ENCODE measurements at places on chromosomes 6 and 20. TPM values are rescaled to one million over a fixed set of nuclear protein-coding genes. Genes with fewer than 3 reads are reported as not detected.

DNA sequence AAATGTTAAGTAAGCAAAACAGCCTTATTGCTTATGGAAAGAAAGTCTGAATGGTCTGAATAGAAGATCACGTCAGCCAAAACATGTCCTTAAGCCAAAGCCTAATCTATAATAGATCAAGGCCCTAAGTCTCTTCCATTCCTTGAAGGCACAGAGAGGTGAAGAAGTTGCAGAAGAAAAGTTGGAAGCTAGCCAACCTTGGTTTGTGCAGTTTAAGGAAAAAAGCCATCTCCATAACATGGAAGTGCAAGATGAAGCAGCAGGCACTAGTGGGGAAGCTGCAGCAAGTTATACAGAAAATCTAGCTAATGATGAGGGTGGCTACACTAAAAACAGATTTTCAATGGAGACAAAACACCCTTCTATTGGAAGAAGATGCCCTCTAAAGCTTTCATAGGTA is 29.1 kb downstream of the LRRN4 start:
- DNase-seq = no peak

GRCh38 chr20:57638173-57638894 is 18.1 kb upstream of the ZBP1 start:
- peak; percentile 71 for DNase-seq

DNA sequence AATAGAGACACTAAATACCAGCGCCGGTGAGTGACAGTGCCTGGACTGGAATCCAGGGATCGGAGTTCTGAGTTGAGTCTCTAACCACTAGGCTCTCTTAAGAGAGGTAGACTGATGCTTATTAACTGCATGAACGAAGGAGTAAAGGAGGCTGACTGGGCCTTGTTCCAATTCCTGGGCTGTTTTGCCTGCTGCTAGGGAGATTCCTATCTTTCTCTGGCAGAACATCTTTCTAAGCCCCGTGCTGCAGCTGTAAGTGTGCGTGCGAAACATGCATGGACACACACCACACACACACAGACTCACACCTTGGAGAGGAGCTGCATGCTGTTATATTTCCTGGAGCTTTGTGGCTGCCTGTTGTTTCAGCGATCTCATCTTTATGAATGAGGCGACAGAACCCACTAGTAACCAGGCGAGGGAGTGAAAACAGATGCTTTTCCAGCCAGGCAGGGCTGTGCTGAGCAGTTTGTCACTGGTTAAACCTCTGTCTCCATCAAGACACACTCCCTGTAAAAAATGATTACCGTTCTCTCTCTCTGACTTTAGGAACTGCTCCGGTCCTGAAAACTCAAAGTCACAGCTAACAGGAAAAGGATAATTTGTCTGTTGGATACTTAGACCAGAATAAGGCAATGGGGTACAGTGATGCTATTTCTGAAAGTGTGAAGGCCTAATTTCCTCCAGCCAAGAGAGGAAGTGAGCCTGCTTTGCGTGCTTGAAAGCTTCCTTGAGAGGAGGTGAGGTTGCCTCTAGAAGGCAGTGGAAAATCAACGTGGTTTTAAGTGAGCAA is 157.4 kb upstream of the ZNF217 start:
- peak; percentile 99 for DNase-seq

GRCh38 chr6:46626228-46626909 is 26.2 kb downstream of the CYP39A1 start:
- peak; percentile 29 for DNase-seq

DNA sequence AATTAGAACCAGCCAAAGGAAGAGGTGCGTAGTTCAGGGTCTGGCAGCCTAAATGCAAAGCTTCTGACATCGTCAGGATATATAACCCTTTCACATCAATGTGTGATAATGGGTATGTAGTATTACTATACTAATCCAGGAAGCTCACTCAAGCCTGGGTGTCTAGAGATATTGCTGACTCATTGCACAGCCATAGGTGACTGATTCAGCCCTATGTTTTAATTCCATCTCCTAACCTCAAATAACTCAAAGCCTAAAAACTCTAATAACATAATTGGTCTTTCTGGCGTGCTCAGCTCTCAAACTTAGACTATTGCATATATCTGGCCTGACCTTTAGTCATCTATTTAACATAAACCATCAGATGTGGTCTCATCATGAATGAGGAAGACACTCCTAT is 658.4 kb downstream of the TBC1D32 start:
- DNase-seq = no peak

DNA sequence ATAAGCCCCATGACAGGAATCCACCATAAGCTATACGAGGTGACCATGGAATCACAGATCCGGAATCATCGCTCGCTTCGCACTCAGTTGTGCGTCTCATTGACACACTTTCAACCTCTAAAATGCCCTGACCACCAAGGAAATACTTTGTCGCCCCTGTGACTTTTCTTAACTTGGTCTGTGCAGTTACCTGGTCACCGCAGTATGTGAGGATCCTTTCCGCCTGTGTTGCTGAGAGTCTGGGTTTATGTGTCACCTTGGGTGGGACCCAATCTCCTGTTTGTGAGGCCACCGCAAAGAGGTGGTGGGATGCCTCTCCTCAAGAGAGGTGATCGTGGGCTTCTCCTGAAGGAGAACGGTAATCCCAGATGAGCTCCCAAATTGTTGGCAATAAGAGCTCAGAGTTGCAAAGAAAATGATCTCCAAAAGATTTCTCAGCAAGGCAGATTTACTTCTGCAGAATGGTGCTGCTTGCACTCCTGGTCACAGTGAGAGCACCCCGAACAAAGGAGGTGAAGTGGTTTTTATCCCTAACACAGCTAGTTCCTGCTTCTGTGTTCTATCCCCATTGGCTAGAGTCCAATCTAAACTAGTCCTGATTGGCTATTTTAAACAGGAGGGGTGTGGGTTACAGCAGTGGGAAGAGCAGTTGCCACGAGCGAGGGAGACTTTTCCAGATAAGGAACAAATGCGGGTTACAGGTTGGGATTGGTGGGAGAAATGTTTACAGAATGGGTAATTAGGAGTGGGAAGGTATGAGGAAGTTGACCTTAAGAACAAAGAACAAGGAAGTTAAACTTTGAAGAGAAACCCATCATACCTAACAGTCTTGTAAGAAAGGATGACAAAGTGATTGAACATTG is 9.1 kb upstream of the ZNFX1 start:
- no peak for DNase-seq

DNA sequence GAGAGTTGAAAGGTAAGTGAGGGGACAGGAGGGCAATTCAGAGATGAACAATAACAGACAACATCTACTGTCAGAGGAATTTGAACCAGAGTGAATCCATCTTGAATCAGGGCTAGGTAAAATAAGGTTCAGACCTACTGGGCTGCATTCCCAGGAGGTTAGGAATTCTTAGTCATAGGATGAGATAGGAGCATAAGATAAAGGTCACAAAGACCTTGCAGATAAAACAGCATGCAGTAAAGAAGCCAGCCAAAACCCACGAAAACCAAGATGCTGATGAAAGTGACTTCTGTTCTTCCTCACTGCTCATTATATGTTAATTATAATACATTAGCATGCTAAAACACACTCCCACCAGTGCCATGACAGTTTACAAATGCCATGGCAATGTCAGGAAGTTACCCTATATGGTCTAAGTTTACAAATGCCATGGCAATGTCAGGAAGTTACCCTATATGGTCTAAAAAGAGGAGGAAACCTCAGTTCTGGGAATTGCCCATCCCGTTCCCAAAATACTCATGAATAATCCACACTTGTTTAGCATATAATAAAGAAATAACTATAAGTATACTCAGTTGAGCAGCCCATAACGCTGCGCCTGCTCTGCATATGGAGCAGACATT is 248.5 kb downstream of the HAO1 start:
- peak; percentile 39 for DNase-seq

Gene TMEM239
- not detected for total RNA-seq

DNA sequence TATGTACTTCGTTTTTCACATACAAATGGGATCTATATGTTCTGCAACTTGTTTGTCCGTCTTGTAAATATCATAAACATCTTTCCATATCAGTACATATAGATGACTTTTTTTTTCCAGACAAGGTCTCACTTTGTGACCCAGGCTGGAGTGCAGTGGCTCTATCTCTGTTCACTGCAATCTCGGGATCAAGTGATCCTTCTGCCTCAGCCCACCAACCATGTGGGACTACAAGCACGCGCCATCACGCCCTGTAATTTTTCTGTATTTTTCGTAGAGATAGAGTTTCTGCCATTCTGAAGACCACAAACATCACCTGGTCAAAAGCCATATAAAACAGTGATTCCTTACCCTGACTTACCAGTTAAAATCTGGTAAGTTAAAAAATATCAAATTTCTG is 37.7 kb upstream of the SYNCRIP start:
- DNase-seq = no peak

- no peak for DNase-seq
These were observed 6.3 kb downstream of the YWHAB start for GRCh38 chr20:44891826-44892225.

Gene TRIM40
- total RNA-seq = not detected

DNA sequence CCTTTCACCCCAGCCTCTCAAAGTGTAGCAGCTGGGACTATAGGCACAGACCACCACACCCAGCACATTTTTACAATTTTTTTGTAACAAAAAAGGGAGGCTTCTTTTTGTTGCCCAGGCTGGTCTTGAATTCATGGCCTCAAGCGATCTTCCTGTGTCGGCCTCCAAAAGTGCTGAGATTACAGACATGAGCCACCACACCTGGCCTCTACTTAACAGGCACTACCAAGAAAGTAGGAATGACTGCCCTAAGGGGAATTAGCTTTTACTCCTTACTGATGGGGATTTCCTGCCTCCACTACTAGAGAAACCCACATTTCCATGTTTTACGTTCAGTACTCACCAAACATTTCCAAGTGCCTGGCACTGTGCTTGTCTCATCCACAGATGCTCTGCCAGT is 109.6 kb downstream of the CARMIL1 start:
- DNase-seq = peak; percentile 13

GRCh38 chr6:105384004-105384403 is 18.9 kb downstream of the PREP start:
- no peak for DNase-seq

Gene DSP
- total RNA-seq = under 0.01 TPM

GRCh38 chr6:143522039-143522600 is 10.6 kb upstream of the FUCA2 start:
- DNase-seq = no peak

Gene SYS1
- total RNA-seq = 29.2 TPM

GRCh38 chr6:46380152-46380807 is 111.0 kb downstream of the RCAN2 start:
- DNase-seq = no peak

Gene PNPLA1
- not detected for total RNA-seq

Gene CST5
- total RNA-seq = not detected

- no peak for DNase-seq
These were observed 137.2 kb downstream of the BACH2 start for GRCh38 chr6:90159452-90159851.

- peak; percentile 94 for DNase-seq
These were observed 105.0 kb downstream of the MRPL14 start for GRCh38 chr6:44022296-44022661.

- no peak for DNase-seq
These were observed 210.4 kb upstream of the PHACTR1 start for GRCh38 chr6:12506159-12506558.

DNA sequence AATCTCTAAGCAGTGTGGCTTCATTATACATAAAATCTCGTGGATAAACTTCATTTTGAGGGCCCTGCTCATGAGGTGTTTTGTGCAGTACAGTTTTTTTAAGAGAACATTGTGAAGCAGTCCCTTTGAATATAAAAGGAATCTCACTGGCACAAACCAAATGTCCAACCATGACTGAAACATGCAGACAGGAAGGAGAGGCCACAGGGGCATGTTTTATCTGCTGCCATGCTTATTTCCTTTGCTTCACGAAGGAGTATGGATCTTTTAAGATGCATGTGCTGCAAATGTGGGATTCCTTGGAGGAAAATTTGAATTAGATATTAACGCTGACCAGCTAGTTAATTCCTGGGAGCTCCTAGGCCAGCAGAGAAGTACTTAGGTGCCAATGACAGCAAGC is 192.3 kb downstream of the DST start:
- DNase-seq = no peak

DNA sequence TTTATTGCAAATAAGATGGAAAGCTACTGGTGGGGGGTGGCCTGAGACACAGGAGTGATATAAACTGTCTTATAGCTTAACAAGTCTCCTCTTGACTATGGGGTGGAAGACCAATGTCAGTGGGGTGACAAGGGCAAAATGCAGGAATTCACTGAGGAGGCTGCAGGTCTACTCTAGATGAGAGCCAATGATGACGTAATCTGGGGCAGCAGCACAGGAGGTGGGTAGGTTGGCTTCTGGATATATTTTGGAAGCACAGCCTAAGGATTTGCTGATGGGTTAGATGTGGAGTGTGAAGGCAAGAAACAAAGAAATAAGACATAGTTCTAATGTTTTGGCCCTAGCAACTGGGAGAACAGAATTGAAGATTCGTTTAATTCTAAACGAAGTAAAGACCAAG is 253.2 kb downstream of the PTPRT start:
- no peak for DNase-seq

- DNase-seq = peak; percentile 9
These were observed 283.9 kb downstream of the TBC1D7 start for GRCh38 chr6:13044390-13044789.

GRCh38 chr20:63699466-63700198 is 3.2 kb downstream of the TNFRSF6B start:
- no peak for DNase-seq

Gene C4B
- total RNA-seq = 0.72 TPM

DNA sequence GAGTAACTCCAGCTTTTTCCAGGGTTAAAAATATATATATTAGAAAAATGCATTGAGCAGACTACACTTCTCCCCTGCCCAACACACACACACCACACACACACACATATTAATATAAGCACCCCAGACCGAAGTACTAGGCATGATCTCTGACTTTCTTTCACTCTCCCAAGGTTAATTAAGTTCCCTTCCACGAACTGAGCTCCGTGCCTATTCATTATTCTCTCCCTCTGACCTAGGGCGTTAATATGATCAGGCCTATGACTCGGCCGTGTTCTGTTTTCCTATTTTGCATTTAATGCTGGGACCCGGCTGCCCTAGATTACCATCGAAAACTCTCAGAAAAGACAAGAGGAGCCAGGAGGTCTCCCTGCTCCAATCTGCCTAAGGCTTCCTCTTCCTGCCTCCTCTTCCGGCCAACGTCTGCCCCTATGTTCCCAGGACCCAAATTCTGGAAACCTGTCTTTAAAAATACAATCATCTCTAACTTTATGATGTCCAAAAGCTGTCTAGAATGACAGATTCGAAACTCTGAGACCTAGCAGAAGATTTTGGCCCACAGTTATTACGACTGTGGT is 6.1 kb upstream of the POU3F2 start:
- DNase-seq = no peak

DNA sequence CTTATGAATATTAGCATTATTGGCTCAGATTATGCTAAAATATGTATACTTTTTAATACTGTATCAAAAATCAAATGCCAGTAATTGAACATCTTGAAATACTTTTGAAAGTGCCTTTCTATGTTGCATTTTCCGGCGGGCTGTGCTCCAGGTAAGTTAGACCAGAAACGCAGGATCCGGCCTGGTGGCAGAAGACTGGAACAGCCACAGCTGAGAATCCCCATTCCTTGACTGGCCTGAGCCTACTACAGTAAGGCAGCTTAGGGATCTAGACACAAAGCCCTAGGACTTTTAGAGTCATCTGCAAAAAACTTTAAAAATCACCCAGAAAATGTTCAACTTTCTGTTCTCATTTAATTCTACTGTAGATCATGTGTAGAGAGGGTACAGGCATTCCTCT is 138.8 kb upstream of the C6orf118 start:
- no peak for DNase-seq

Gene RNF144B
- not detected for total RNA-seq
